GM04503 (cell line): ENCODE measurements at places on chromosomes 6 and 20.

GRCh38 chr6:145743332-145743731 lies 8.0 kb upstream of the EPM2A start:
- no peak for DNase-seq

DNA sequence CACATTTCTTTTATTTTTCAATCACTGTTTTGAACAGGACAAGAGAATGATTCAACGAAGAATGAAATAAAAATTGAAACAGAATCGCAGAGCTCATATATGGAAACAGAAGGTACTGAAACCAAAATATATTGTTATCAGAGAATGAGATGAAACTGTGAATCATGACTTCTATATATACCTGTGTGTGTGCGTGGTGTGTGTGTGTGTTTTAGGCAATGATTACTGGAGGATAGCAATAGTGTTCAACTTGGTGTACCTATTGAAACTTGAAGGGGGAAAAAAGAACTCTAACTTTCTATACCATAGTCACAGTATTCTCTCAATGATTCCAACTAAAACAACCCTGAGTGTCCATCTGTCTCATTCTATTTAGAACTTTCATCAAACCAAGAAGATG lies 586.6 kb downstream of the KIF16B start:
- no peak for DNase-seq

GRCh38 chr20:51092338-51092737 lies 69.4 kb upstream of the KCNG1 start:
- no peak for DNase-seq

DNA sequence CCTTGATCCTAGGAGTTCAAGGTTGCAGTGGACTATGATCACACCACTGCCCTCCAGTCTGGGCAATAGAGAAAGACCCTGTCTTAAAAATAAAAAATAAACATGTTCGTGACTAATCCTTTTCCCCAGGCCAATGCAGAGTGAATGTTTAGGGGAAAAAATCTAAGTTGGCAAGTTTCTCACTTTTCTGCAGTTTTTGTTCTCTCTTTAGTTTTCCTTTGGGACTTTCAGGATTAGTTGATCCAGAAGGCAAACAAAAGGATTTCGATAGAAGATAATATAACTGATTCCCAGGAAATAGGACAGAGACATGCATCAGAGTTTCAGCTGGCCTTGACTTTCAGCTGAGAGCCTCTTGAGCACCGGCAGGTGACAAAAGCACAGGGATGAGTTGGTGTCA lies 53.3 kb downstream of the SOD2 start:
- DNase-seq, result no peak

DNA sequence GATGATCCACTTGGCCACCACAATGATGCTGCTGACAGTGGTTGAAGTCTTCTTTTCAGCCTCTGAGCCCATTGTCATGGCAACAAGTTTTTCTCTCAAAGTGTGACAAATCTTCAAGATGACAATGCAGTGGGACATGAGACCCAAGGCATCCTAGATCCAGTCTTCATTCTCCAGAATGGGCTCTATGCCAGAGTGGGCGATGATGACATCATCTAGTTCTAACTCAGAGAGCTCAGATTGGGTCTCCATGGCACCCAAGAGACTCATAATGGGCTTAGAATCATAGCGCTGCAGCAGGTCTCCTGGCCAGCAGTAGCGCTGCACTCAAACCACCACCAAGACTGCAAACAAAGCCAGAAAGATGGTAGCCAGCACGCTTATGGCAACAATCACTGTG lies 973.6 kb downstream of the EYS start:
- no peak for DNase-seq

DNA sequence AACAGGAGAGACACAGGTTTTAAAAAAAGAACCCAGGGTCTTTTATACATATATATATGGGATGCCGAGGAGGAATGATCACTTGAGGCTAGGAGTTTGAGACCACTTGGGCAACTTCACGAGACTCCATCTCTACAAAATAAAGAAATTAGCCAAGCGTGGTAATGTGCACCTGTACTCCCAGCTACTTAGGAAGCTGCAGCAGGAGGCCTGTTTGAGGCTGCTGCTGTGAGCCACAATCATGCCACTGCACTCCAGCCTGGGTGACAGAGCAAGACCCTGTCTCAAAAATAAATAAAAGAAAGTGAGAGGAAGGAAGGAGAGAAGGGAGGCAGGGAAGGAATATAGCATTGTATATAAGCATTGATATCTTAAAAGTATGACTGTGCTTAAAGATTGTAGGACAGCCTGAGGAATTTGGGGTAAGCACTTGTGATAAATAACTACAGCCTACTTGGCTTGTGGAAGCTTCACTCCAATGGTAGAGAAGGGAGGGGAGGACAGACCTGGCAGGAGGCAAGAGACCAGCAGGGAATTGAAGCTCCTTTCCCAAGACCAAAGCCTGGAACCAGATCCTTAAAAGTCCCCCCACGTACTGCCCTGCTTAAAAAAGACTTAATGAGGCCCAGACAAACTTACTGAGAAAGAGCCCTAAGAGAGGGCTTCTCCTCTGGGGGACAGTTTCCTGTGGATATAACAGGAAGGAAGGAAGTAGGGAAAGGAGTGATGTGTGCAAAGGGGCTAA lies 2.5 kb upstream of the SNTA1 start:
- no peak for DNase-seq

DNA sequence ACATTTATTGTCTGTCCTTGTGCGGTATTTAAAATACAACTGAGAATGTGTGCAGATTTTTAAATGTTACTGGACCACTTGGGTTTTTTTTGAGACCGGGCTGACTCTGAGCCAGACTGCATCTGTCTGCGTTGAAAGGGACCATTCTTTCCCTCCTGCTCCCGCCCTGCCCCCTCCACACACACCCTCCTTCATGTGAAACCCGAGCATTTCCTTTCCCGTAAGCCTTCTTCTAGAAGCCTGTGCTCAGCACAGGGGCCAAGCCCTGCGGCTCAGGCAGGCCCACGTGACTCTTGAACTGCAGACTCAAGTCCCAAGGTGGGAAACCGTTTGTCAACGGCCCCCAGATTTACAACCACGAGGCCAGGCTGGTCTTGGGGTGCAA lies 82.7 kb upstream of the FOXC1 start:
- DNase-seq, result no peak

DNA sequence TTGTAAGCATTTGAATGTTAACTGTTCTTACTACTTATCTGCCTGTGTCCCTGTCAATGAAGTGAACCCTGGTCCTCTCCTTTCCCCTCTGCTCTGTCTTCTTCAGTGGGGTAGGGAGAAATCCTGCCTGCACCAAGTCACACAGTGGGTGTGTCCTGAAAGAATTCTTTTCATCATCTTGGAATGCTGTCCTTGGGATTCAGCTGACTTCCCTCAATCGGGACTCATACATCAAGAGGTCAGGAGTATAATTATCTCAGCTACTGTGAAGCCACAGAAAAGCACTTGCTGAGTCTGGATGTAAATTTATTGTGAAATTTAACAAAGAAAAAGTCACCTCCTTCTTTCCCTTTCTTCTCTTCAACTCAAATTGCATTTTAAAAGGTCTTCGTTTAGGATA lies 328.5 kb downstream of the SOX4 start:
- DNase-seq, result no peak

DNA sequence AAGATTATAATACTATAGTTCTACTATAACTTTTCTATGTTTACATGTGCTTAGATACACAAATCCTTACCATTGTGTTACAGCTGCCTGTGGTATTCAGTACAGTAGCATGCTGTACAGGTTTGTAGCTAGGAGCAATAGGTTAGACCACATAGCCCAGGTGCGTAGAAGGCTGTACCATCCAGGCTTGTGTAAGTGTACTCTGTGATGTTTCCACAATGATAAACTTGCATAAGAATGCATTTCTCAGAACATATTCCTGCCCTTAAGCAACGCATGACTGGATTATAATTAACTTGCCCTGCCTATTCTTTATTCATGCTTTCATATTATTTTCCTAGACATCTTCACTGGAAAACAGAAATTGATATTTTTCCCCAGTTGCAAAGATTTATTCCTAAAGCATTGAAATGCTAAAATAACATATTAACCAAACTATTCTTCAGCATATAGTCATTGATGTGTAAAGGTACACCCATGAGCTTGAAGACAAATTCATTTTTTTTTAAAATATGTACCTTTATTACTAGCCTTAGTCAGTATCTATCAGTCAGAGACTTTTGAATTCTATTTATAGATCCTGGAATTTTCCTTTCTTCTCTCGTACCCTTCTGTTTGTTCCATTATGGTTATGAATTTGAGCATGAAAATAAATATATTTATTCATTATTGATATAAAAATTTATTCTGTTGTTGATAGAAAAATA lies 7.2 kb upstream of the CTAGE9 start:
- DNase-seq, result no peak

DNA sequence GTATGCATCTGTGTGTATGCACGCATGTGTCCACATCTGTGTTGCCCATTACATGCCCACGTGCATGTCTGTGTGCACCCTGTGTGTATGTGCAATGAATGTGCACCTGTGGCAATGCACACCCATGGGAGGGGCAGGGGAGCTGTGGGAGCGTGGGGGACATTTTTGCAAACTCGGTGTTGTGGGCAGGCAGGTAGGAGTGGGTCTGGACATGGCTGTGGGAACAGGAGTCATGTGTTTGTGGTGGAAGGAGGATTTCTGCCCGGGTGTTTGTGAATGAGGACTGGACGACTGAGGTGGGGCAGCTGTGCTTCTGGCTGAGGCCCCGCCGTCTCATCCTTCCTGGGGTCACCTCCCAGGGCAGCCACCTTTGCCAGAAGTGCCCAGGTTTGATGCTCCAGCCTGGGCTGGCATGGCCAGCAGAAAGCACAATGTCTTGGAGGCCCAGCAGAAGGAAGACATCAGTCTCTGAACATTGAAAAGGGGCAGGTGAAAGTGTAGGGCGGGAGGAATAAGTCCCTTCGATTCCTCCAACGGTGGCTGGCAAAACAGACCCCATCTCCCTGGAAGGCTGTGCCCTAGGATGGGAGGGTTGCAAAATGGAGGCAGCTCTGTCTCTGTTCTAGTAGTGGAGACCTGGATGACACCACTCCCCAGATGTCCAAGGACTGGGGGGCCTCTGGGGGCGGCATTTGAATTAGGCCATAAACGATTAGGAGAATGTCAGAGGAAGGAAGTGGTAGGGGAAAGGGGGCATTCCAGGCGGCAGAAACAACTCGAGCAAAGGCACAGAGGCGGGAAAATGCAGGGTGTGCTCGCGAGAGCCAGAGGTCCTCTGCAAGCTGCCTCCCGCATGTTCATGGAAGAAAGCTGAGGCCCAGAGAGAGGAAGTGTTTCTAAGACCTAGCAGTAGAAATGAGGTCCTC lies 19.1 kb upstream of the ARMC12 start:
- DNase-seq, result no peak

DNA sequence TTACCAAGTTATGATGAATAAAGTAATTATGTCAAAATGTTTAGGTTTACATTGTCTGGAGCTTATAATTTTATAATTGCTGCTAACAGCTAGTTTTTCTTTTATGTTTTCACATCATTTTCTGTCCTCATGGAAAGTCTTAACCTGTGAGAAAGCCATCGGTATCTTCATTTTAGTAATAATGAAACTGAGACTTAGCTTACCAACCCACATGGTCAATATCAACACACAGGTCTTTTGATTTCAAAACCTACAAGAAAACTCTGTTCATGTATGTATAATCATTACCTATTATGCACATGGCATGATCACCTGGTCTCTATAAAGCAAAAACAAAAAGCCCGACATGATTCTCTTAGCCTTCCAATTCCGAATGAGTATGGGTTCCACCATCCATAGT lies 61.9 kb downstream of the KCNQ5 start:
- no peak for DNase-seq

- DNase-seq, result no peak
These were observed 426.0 kb downstream of the KIF16B start for GRCh38 chr20:16147216-16147615.

DNA sequence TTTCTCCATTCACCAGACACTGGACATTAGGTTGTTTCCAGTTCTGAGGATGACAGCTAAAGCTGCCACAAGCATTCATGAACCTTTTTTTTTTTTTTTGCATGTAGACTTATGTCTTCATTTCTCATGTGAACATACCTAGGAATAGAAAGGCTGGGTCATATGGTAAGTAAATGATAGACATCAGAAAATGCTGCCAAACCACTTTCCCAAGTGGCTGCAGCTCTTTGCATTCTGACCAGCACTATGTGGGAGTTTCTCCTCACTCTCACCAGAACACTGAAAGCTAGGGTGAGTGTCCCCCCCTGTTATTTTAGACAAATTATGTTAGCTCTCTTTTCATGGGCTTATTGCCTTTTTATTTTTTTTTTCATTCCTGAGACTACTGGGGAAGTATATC lies 197.5 kb downstream of the OTOR start:
- no peak for DNase-seq

DNA sequence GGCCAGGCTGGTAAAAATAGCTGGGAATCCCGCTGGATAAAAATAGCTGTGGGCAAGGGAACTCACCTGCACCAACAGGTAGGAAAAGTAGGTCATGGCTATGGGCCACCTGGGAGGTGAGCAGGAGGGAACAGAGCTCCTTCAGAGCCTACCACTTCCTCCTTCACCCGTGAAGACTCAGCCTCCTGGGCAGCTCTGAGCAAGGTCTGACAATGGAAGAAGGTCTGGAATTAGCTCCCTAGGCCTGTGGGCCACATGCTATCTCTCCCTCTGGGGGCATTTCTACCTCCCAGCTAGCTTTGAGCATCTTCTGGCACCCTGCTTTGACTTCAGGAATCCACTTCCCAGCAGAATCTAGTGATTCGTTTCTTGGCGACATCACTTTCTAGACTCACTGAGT lies 153.9 kb downstream of the MRPL14 start:
- no peak for DNase-seq

GRCh38 chr6:158009114-158009891 lies 27.6 kb downstream of the SYNJ2 start:
- no peak for DNase-seq

GRCh38 chr20:58008413-58008812 lies 220.0 kb downstream of the ANKRD60 start:
- no peak for DNase-seq

GRCh38 chr6:3773678-3774298 lies 22.3 kb upstream of the PXDC1 start:
- DNase-seq, result no peak

DNA sequence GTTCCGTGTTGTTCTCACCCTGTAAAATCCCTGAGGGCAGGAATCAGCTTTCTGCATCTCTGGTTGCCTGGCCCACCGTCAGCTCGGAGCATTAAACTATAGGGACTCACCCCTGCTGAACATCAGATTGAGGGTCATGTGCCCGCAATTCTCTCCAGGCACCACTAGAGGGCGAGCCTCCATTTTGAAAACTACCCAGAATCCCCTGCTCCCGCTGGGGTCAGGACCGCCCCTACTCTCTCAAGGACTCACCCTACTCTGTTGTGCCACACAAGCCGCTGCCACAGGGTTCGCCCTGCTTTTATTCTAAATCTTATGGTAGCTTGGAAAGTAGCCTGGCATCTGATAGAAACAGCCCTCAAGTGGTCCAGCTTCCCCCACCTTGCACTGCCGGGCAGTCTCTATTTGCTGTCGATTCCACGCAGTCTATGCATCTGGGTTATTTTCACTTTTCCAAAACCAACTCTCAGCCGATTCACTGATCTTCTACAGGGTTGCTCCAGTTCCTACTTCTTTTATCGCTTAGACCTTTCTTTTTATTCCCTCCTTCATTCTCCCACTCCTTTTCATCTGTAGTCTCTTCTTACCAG lies 244.1 kb upstream of the QKI start:
- no peak for DNase-seq
